Diencephalon (tissue), 1 donor: ENCODE measurements at places on chromosomes 2 and 18. TPM values are rescaled to one million over a fixed set of nuclear protein-coding genes. Genes with fewer than 3 reads are reported as not detected.

The DNAJC5G gene
- 0.23 TPM for total RNA-seq

The DHRS9 gene
- total RNA-seq: 1.6 TPM

The RBM44 gene
- 2.8 TPM for total RNA-seq

The TM4SF20 gene
- not detected for total RNA-seq

The NLRC4 gene
- 1.4 TPM for total RNA-seq

The SLC9A4 gene
- 0.69 TPM for total RNA-seq
